Astrocyte of the hippocampus (primary cell): ENCODE measurements at places on chromosomes 12 and 14.

- peak; percentile 24 for DNase-seq
Observed at GRCh38 chr12:53492188-53492587, 7.1 kb downstream of the MAP3K12 start.

- no peak for DNase-seq
Observed at GRCh38 chr12:102793921-102794320, 123.1 kb downstream of the PAH start.

DNA sequence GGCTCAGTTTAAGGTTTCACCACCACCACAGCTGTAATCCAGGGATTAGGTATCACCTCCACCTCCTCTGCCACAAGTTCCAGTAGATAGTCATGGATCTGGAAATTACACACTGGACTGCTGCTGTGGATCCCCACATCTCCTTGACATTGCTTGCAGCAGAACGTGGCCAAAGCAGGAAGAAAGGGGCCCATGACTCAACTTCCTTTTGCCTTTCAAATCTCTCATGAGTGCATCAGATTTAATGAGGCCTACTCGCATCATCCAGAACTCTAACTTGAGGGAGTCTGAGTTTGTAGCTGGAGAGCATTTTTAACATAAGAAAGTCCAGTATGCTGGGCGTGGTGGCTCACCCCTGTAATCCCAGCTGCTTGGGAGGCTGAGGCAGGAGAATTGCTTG is 29.2 kb upstream of the TMED10 start:
- no peak for DNase-seq

DNA sequence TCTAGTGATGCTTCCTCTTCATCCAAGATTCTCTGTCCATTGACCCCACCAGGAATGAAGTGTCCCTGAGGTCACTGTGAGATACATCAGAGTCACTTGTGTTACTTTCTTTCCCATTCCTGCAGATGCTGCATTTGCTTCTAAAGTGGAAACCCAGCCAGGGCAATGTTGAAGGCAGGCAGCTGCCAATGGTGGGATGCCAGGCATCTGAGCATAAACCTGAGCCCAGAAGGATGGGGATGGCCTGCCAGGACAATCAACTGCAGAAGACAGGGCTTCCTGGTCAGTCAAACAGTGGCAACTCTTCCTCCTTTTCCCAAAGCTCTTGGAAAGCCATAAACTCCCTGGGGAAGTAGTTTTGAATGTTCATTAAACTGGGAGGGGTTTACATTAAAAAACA is 178.0 kb upstream of the TMEM132C start:
- DNase-seq: no peak

GRCh38 chr12:93614917-93615596 is 42.6 kb downstream of the SOCS2 start:
- DNase-seq: peak; percentile 78

DNA sequence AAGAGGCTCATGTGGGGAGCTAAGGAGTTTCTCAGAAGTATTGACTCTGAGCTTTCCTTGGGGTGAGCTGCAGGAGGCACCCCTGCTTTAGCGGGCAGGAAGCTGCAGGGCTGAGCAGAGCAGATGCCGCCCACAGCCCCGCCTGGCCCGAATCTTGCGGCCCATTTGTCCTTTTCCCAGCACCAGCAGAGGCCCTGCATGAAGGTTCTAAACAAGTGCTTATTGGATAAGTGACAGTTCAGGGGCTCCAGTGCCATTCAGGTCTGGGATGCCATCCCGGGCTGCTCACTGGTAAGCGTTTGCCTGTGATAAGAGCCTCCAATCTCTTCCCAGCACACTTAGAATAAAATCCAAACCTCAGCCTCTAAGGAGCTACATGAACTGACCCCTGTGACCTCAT is 11.4 kb downstream of the RILPL1 start:
- no peak for DNase-seq

- peak; percentile 82 for DNase-seq
Observed at GRCh38 chr12:74317078-74317601, 220.5 kb upstream of the ATXN7L3B start.

GRCh38 chr14:72830786-72831594 is 62.9 kb downstream of the DPF3 start:
- DNase-seq: peak; percentile 55

- DNase-seq: no peak
Observed at GRCh38 chr12:31612819-31613218, 21.9 kb upstream of the DENND5B start.

DNA sequence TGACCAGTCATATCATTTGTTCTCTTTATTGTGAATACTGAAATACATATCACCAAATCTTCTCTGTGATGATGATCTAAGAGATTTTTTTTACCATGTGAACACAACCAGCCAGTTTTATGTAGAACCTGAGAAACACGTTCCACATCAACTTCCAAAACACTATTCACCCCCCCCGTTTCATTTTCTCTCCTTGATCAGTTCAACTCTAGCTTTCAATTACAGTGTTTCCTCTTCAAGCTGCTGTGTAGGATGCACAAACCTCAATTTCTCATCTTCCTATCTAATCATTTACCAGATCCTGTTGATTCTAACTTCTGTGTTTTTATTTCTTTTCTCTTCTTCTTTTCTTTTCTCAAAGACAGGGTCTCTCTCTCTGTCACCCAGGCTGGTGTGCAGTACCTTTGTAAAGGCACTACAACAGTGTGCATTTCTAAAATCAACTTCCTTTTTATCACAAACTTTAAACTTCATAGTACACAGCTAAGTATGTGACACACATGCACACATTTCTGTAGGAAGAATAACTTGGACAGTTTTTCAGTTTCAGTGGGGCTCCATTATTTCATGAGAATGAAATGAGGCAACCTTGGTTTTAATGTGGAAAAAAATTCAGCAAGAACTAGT is 149.9 kb upstream of the FBXO33 start:
- no peak for DNase-seq

GRCh38 chr14:76936483-76936882 is 92.0 kb downstream of the IRF2BPL start:
- DNase-seq: no peak
